ENCODE measurements at places on chromosomes 11 and 22. TPM values are rescaled to one million over a fixed set of nuclear protein-coding genes. Genes with fewer than 3 reads are reported as not detected.

CYP2D6 gene
- total RNA-seq = 9.0 TPM

MUC5AC gene
- total RNA-seq = not detected

SMIM35 gene
- total RNA-seq = 1.2 TPM

SAA1 gene
- total RNA-seq = not detected

POTEH gene
- total RNA-seq = not detected

OR52I1 gene
- total RNA-seq = not detected

TPH1 gene
- total RNA-seq = 0.74 TPM

MMP7 gene
- not detected for total RNA-seq

HTR3A gene
- total RNA-seq = not detected

CASP5 gene
- not detected for total RNA-seq

DNA sequence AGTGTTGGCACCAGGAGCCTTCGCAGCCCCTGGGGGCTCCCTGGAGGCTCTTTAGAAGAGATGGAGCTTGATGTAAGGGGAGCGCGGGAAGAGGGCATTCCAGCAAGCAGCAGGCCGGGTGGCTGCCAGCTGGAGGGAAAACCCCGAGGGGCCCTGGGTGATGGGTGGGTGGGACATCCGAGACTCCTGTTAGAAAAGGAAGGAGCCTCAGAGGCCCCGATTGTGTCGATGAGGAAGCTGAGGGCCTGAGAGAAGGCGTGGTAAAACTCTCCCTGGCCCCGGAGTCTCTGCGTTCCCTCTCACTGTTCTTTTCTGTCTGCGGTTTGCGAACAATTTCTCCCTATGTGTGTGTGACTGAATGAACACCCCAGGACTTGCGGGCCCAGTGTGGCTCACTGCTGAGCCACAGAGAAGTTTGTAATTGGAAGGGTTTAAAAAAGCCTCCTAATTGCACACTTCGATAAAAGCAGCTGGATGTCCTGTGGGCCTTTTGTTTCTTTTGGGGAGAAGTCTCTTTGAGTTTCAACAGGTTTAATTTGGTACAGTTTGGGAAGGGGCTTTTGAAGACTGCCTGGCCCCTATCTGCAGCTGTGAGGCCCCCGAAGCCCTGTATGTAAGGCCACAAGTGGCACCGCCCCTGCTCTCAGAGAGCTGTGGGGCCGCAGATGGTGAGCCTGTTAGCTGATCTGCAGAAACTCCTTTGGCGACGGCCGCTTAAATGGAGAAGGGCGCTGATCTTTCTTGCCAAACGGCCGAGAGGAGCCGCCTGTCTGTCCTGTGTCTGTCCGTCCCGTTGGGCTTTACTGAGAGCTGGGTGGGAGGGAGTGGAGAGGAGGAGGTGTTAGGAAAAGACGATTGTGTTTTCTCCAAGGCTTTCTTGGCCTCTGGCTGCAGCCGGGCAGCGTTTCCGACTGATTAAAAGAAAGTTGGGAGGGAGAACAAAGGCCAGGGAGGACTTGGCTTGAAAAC is 2.0 kb downstream of the FBLN1 start:
- no peak for DNase-seq

DNA sequence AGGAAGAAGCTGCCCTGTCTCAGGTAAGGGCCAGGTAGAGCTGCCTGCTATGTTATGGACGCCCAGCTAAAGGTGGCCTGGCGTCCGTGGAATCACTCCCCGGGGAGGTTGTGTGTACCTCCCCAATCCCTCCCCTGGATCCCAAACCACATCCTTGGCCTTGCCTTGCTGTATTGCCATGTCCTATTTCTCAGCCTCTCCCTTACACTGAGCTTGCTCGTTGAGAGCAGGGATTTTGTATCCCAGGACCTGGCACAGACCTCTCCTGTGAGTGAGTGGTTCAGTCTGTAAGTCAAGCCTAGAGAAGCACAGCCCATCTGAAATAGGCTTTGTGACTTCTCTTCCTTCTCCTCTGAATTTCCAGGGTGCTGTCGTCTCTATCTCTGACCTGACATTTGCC is 53.9 kb downstream of the TRAF6 start:
- DNase-seq = no peak

DNA sequence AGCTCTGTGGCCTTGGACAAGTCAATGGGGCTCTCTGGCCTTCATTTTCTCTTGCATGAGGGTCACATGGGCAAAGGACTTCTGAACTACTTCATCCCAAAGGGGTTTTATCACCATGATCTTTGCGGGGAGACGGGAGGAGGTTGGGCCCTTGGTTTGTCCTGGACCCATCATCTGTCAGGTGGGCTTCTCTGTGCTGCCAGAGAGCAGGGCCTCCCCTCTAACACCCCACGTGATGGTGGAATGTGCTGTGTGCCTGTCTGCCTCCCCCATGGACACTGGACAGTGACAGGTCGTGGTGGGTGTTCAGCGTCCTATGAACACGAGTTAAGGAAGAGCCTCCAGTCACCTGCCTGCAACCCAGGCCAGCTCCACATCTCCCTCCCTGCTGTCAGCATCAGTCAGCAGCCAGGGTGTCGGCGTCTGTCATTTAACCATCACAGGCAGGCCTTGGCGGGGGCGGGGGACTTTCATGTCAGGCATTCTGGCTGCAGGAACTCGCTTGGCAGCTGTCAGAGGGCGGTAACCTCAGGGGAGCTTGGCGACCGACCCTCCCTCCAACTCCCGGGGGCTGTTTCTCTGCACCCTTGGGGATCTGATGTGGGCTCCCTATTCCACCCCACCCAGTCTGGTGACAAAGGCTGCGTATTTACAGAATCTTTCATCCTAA is 2.6 kb upstream of the SUN2 start:
- peak; percentile 49 for DNase-seq

GRCh38 chr22:30297991-30298701 is 8.8 kb upstream of the CASTOR1 start:
- no peak for DNase-seq

GRCh38 chr22:43343262-43343669 is at the start of gene SCUBE1:
Gene SCUBE1 (minus strand): TSS chr22:43343372. CDS start chr22:43343261, 111 bp downstream.
- peak; percentile 3 for DNase-seq

- no peak for DNase-seq
Observed at GRCh38 chr11:92675303-92675702, 294.1 kb upstream of the MTNR1B start.

DNA sequence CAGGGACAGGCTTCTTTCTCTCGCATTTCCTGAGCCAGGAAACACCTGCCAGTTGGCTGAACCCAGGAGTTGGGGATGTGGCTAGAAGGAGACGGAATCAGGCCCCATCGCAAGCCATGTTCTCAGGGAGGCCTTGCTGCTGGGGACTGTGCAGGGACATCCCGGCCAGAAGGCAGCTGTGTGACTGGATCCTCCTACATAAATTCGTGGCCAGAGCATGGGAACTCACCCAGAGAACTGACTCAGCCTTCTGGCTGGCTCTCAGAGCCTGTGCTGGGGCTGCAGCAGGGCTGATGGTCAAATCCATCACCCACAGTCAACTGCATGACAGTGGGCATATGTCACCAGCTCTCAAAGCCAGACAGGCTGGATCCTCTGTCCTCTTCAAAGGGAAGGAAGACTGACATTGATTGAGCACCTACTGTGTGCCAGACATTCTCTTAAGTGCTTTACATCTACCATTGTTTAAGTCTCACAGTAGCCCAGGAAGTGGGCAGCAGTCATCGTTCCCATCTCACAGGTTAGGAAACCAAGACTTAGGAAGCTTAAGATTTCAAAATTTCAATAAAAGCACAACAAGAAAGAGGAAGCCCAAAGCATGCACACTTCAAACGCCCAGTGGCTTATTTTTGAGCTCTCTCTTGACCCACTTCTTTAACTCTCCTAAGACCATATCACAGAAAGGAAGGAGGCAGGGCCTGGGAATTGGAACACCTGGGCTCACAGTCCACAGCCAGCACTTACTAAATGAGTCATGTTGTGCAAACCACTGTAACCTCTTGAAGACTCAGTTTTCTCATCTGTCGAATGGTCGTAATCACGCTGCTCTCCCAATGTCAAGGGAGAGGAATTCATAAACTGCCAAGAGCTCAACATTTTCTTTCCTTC is 30.9 kb upstream of the CACNG2 start:
- DNase-seq = no peak

- no peak for DNase-seq
Observed at GRCh38 chr11:59069087-59069486, 17.0 kb upstream of the GLYATL1B start.

GRCh38 chr22:38966380-38966702 is 8.9 kb downstream of the APOBEC3A start:
- DNase-seq = no peak

DNA sequence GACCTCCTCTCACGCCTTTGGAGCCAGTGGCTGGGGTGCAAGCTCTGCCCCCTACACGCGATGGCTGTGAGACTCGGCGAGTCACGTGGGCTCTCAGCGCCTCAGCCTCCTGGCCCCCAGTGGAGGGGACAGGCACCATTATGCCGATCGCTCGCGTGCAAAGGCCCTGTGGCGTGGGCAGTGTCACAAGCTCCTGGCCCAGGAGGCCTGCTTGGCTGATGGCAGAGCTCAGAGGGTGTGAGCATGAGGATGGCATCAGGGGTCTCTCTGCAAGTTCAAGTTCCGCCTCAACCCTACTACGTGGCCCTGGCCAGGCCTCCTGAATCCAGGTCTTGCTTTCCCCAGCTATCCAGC is 90.8 kb upstream of the KCNQ1OT1 start:
- DNase-seq = no peak

DNA sequence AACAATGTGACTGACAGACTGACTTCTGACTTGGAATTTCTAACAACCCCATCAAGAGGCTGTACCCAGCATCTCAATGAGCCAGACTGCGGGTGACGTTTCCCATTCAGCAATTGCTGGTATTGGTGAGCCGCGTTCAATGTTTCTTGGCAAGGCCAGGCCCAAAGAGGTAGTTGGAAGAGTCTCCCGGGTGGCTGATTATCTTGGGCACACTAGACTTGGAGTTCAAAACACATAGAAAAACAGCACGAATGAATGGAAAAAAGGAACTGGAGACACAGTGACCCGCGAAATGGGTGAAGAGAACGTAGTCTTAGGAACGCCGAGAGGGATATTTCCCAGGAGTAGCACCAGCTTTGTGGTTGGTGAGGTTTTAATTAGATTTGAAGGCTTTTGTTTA is 115.7 kb downstream of the RPS6KA4 start:
- DNase-seq = no peak

DNA sequence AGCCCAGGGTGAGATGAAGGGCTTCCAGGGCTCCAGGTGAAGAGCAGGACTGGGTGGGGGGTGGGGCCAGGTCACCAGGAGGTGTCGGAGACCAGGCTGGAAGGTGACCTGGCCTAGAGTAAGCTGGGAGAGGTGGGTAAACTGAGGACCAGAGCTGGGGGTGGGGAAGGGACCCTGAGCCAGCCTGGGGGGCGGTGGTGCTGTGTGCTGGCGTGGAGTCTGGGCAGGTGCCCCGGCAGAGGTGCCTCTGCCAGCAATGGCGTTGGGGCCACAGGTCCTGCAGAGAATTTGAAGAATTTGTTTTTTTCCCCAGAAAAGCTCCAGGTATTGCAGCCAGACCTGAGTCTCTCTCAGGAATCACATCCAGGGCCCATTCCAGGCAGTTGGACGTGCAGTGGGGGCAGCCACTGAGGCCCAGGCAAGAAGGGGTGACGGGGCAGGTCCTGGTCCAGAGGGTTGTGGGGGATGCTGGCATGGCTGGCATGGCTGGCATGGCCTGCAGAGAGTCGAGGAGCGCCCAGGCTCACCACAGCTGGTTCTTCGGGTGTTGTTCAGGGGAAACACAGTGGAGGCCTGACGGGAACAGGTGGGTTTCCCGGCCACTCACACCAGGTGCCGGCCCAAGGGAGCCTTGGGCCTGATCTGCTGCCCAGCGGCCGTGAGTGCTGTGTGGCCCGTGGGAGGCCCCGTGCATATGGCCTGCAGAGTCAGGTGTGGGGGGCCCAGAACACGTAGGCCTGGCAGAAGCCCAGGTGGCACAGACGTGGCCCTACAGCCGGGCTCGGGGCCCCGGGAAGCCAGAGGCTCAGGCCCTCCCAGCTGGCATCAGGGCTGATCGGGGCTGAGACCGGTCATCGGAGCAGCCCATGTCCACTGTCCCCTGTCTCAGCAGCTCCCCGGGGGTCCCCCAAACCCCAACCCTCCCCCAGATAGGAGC is 6.4 kb upstream of the MUC6 start:
- no peak for DNase-seq

DNA sequence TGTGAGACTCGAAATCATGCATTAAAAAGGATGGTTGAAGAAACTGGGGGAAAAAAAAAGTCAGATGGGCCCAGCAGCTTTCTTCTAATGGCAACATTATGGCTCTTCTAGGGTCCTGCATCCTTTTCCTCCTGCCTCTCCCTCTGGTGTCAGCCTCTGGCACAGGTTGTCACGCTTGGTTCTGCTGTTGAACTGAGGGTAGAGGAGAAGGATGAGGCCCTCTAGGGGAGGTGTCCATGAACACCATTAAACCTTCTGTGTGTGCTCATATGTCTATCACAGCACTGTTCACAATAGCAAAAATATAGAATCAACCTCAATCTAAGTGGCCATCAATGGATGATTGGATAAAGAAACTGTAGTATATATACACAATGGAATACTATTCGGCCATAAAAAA is 36.0 kb downstream of the BUD13 start:
- peak; percentile 24 for DNase-seq

DNA sequence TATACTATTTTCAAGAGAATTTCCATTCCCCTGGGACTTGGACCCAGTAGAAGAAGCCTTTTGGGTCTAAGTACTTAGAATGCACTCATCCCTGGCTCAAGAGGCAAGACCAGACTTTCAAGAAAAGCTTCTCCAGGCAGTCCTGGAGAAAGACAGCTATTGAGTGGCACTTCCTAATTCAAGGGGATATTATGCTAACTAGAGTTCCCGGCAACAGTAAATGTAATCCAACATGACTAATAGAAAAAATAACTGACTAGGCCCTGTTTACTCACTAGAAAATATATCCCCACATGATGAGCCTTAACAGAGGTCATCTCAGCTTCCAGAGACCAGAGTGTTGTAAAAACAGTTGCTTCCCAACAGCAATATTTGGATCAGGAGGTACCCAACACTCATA is 47.2 kb upstream of the AKIP1 start:
- DNase-seq = no peak

- DNase-seq = no peak
Observed at GRCh38 chr22:27283714-27284113, 517.8 kb downstream of the MN1 start.

DNA sequence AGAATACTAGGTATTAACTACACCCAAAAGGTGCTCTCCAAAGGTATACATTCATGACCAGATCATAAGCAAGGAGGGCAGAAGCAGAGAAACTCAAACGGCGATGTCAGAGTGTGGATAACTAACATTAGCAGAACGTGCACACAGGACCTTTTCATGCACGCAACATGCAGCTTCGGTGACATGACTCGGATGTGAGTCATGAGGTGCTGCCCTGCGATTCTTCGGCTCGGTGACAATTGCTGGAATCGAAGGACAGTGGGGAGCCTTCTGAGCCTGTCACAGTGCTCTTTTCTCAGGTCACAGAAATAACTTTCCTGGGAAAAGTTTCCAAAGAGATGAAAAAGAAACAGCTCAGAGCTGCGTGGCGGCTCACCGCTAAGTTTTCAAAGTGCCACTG is 418.5 kb upstream of the SYN3 start:
- no peak for DNase-seq

DNA sequence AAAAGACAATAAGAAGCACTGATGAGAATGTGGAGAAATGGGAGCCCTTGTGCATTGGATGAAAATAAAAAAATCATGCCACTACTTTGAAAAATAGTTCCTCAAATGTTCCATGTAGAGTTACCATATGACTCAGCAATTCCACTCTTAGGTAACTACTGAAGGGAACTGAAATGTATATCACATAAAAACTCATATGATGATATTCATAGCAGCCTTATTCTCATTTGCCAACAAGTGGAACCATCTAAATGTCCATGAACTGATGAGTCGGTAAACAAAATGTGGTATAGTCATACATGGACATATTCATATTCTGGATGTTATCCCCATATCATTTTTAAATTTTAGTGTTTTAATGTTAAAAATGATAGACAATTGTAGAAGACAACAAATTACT is 3.5 kb downstream of the KRTAP5-9 start:
- no peak for DNase-seq

GRCh38 chr11:57530215-57530595 is 349 bp downstream of the TIMM10 start:
- DNase-seq = no peak
